ENCODE measurements at places on chromosomes 16 and 17.

GRCh38 chr17:16817201-16817600 lies 127.2 kb downstream of the CCDC144A start:
- DNase-seq, result no peak

DNA sequence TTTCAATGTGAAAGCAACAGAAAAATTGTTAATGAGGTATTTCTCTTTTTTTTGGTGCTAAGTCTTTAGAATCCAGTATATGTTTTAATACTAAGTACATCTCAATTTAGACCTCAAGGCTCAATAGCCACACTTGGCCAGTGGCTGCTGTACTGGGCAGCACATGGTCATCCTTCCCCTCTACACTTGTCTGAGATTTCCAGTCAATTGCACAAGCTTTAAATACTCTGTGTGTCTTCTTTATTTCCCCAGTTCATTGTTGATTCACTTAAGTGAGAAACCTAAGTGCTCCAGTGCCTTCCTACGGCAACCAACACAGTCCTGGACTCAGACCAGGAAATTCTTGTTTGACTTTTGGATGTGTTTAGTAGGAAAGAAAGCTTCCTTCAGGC lies 62.2 kb downstream of the TNRC6C start:
- DNase-seq, result no peak

DNA sequence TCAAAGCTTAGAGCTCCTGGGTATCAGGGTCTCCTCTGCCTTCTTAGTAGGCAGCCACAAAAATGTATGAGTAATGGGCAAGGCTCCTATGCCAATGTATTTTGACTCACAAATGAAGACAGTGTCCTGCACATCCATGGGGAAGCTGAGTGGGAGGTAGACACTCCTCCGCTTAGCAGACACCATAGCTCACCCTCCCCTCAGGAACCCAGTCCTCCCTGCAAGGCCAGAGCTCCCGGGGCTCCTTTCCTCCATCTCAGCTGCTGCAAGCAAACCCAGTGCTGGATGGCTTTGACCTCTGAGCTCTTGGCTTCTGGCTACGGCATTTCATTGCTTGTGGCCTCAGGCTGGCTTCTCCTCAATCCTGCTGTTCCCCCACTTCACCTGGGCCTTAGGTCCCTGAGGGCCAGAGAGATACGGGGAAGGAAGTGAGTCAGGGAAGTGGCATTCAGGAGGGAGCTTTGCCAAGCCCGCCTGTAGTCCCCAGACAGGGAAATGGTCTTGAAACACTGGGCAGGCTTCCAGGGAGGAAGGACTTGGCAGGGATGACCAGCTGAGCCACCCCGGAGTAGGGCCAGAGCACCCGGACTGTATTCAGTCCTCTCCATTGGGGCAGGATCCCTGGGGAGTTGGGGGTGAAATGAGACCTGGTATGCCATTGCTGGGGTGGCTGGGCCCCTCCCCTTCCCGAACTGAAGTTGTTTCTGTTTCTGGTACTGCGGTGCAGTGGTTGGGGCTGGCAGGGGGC lies 4.5 kb downstream of the ABCC3 start:
- no peak for DNase-seq

GRCh38 chr17:14760212-14760611 lies 459.3 kb downstream of the HS3ST3B1 start:
- no peak for DNase-seq

DNA sequence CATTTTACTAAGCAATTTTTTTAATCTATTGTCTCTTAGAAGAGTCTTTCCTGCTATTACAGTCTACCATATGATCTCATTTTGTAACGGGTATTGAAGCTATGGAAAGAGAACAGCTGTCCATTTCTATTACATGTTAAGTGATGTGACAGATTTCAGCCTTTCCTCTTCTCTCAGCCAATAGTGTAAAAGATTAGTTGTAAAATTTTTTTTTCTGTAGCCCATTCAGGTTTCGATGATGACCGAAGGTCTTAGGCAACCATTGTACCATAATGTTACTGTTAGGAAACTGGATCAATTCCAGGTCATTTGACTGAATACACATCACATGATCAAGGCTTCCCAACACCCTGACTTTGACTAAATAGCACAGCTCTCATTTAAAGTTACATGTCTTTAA lies 147.6 kb upstream of the HLF start:
- no peak for DNase-seq

GRCh38 chr16:90015586-90016338 lies 3.5 kb downstream of the DBNDD1 start:
- no peak for DNase-seq

GRCh38 chr17:7444682-7445618 lies at the start of gene CHRNB1:
CHRNB1 (plus strand) TSS chr17:7445061; CDS start chr17:7445128, 67 bp downstream.
- DNase-seq, result no peak

DNA sequence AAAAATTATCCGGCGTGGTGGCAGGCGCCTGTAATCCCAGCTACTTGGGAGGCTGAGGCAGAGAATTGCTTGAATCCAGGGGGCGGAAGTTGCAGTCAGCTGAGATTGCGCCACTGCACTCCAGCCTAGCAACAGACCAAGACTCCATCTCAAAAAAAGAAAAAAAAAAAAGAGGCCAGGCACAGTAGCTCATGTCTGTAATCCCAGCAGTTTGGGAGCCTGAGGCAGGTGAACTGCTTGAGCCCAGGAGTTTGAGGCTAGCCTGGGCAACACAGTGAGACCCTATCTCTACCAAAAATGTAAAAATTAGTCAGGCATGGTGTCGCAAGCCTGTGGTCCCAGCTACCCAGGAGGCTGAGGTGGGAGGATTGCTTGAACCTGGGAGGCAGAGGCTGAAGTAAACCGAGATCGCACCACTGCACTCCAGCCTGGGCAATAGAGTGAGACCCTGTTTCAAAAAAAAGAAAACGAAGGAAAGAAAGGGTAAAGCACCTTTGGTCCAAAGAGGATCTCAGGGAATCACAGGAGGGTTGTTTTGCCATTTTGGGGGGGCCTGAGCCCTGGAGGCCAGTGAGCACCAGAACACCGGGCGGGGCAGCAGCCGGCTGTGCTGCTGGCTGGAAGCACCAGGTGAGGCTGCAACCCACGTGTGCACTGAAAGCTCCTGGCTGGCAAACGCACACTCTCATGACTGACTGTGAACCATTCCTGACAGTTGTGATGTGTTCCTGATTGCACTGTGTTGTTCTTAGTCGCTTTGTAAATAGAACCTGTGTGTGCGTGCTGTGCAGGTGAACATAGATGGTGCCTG lies 18.4 kb downstream of the HS3ST6 start:
- DNase-seq, result no peak

- no peak for DNase-seq
Measured at GRCh38 chr16:31118223-31119155, 1.0 kb downstream of the KAT8 start.

DNA sequence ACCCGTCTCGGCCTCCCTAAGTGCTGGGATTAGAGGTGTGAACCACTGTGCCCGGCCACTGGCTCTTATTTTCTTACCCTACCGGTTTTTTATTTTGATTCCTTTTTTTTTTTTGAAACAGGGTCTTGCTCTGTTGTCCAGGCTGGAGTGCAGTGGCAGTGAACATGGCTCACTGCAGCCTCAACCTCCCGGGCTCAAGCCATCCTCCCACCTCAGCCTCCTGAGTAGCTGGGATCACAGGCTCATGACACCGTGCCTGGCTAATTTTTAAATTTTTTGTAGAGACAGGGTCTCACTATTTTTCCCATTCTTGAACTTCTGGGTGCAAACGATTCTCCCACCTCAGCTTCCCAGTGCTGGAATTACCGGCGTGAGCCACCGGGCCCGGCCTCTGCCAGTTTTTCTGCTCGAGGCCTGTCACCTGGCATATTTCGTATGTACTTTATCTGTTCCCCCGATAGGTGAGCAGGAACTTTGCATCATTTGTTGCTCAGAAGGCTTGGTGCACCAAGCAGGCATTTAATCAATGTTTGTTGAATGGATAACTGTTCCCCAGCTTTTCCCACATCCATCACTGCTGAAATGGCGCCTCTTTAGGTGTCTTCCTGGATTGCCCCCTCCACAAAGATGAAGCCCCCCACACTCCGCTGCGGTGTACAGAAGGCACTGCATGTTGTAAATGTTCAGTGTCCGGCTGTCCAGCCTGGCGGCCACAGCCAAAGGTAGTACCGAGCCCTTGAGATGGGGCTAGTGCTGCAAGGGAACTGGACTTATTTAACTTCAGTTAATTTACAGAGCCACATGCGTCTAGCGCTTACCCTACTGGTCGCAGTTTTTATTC lies 858 bp upstream of the TELO2 start:
- no peak for DNase-seq

- DNase-seq, result no peak
Measured at GRCh38 chr17:42191275-42191608, 3.1 kb downstream of the GHDC start.
